Subcutaneous preadipocyte (primary cell): ENCODE measurements at places on chromosomes 7 and 10. TPM values are rescaled to one million over a fixed set of nuclear protein-coding genes. Genes with fewer than 3 reads are reported as not detected.

GIMAP4 gene
- total RNA-seq: under 0.01 TPM in 1 of 2 replicates, not detected in the other

ATG9B gene
- 0.20 and 0.37 TPM in 2 replicates for total RNA-seq

HMX2 gene
- total RNA-seq: not detected in 2 replicates

ADCY1 gene
- total RNA-seq: 1.1 and 2.7 TPM in 2 replicates

SPDYE2B gene
- total RNA-seq: not detected in 2 replicates
